ENCODE measurements at places on chromosomes 12 and 14. TPM values are rescaled to one million over a fixed set of nuclear protein-coding genes. Genes with fewer than 3 reads are reported as not detected.
A peak's percentile ranks its signal among the peaks of the same experiment; 100 is the strongest.

The SVOP gene
- not detected for total RNA-seq

DNA sequence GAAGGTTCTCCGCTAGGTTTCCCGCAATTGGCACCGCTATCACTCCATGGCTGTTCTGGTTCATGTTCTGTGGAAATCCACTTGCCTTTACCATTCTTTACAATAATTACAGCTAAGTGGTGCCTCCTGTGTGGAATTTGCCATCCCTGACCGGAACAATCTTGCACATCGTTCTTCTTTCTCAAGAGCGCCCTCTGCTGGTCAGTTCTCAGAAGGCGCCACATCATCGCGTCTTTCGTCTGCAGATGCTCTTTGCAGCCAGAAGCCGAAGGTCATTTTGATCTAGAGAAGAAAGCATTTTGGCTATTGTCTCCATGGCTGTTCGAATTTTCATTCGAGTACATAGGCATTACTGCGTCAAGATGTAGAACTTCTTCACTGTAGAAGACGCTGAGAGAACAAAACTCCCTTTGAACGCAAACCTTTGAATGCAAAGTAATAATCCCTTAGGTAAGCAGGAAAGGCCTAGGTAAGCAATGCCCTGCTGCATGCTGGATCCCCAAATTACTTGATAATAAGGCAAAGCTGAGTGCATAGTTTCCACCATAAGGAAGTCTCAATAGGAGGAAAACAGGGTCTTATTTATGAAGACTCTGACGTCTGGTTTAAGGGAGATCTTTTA, 10.1 kb upstream of the RTRAF start:
- DNase-seq = peak; percentile 65

GRCh38 chr12:104138797-104139152, 765 bp upstream of the NFYB start:
- DNase-seq = no peak

GRCh38 chr12:42981379-42981778, 391.8 kb upstream of the PRICKLE1 start:
- DNase-seq = no peak

GRCh38 chr12:4506870-4507269, 31.8 kb upstream of the RAD51AP1 start:
- no peak for DNase-seq

The BHLHE41 gene
- 0.37 TPM for total RNA-seq

DNA sequence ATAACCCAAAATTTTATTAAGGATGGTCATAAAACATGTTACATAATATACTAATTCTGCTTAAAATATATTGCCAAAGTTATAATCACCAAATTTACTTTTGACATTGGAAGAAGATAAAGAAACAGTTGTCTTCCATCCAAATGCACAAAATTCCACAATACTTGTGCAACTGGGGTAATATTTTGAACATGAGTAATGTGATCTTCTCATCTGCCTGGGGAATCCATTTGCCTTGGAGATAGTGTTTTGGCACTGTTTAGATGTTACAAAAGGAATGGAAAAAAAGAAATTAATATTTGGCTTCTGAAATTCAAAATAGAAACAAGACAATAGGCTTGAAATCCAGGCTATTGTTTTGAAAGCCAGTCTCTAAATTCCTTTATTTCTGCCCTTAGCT, 9.1 kb downstream of the GPR19 start:
- no peak for DNase-seq

DNA sequence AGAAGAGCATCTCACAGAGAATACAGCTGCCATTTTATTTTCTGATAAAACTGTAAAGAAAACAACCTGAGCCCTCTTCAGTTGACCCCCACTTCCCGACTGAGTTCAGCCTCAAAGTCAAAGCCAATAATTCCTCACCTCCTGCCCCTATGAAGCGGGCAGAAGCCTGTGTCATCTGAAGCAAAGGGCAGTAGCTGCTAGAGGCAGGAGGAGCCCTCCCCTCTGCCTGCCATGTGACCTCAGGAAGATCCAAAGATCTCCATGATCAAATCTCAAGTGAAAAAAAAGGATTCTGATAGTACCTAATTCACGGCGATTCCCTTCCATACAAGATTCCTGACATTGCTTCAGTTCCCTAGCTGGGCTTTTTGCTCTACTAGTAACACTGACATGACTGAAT, 223.1 kb upstream of the CAND1 start:
- no peak for DNase-seq

The GPR135 gene
- total RNA-seq = 2.8 TPM

DNA sequence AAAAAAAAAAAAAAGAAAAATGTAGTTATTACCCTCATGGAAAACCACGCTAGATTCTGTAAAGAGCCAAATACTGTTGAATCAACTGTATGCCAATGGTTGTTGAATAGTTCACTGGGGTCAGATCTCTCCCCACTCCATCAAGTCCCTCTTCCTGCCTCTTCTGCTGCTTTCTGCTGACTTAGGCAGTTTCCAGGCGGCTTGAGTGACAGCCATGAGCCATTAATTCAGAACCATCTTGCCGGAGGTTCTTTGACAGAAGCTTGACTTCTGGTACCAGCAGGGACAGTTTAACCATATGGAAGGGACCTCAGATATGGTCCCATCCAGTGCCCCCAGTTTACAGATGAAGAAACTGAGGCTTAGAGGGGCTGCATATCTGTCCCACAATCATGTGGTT, 34.5 kb downstream of the TSPAN11 start:
- no peak for DNase-seq

GRCh38 chr14:75208843-75209242, 32.4 kb upstream of the TMED10 start:
- DNase-seq = no peak

- DNase-seq = no peak
These were observed 43.9 kb downstream of the TMTC3 start for GRCh38 chr12:88185988-88186387.

The SMIM41 gene
- not detected for total RNA-seq

The JPH4 gene
- not detected for total RNA-seq

GRCh38 chr14:67358924-67359774, 455 bp downstream of the ATP6V1D start:
- DNase-seq = no peak

DNA sequence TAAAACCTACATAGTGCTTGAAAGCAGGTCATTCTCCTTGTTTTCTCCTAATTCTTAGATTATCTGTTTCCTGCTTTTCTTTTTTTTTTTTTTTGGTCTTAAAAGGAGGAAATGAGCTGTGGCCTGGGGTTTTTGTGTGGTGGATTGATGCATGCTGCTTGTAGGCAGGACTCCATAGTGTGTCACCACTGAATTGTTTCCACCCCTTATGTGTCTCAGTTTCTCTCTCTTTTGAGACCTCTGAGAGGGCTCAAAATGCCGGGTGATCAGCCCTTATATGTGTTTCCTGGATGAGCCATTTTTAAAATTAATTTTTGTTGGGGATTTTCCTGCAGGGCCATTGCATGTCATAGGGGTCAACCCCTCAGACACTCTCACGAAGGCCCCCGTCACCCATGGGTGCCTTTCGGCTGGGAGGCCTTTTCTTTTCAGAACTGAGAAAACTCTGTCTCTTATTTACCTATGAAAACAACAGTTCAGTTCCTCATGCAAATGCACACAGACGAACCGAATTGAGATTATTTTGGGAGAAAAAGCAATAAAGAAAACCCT, 32.0 kb upstream of the LRRK2 start:
- DNase-seq = no peak

The SAMD15 gene
- total RNA-seq = 0.32 TPM

GRCh38 chr14:59698793-59699192, 122.2 kb upstream of the CCDC175 start:
- DNase-seq = no peak

The PRPF39 gene
- 65.5 TPM for total RNA-seq

DNA sequence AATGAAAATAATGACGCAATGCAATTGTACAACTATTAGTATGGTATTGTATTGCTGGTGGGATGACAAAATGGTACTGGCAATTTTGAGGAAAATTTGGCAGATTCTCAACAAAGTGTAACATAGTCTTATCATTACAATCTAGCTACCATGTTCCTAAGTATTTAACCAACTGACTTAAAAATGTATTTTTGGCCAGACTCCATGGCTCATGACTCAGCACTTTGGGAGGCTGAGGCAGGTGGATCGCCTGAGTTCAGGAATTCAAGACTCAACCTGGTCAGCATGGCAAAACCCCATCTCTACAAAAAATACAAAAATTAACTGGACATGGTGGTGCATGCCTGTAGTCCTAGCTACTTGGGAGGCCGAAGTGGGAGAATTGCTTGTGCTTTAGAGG, 1409.5 kb downstream of the AACS start:
- no peak for DNase-seq

- no peak for DNase-seq
These were observed at the start of gene RAB35 for GRCh38 chr12:120116441-120116791. RAB35 (minus strand) TSS chr12:120116753; CDS start chr12:120116650, 103 bp downstream.

DNA sequence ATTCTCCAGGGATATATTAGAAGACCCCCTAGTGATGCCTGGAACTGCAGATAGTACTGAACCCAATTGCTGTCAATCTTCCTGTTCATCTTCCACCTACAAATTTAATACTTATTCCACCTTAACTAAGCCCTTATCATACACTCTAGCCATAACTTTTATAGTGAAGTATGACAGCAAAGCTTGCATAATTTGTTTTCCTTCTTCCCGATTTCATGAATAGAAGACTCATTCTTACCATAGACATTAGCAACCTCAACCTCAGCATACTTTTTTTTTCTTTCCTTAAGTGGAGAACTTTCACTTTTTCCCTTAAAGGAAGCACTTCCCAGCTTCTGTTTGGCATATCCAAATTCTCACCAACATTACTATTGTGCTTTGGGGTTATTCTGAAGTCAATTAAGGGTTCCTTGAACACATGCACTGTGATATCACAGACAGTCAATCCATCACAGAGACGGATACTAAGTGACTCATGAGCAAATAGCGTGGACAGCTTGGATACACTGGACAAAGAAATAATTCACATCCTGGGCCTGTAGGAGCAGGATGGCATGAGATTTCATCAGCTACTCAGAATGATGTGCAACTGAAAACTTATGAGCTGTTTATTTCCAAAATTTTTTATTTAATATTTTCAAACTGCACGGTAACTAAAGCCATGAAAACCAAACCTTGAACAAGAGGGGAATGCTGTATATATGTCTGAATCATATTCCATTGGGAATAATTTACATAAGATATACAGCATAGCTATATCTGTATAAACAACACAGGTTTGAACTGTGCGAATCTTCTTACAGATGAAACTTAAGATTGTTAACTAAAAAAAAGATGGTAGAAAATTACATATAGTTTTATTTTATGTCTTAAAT, 63.9 kb downstream of the SYT1 start:
- DNase-seq = no peak

The DCAF4 gene
- 30.7 TPM for total RNA-seq

Measured in T-helper 17 cell (primary cell).